ENCODE measurements at places on chromosomes 5 and 9. TPM values are rescaled to one million over a fixed set of nuclear protein-coding genes. Genes with fewer than 3 reads are reported as not detected.

DNA sequence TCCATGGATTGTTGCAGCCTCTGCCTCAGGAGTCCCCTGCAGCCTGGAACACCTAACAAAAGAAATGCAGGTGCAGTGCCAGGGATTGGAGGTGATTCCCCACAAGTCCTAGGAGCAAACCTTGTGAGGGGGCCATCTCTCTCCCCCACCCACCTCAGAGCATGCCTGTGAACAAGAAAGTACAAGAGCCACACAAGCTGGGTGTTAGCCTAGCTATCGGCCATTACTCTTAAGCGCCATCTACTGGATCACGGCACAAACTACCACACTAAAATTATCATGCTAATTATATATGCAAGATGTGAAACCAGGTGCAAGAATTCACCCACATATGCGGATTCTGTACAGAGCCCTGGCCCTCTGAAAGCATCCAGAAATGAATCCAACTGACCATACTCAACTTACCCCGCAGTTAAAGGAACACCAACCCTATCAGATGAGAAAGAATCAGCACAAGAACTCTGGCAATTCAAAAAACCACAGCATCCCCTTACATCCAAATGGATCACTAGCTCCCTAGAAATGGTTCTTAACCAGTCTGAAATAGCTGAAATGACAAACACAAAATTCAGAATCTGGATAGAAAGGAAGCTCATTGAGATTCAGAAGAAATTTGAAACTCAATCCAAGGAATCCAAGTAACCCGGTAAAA lies 16.5 kb upstream of the PRSS3 start:
- H3K36me3 ChIP-seq, result no peaks in the 10 kb centered on the region
- H3K27ac ChIP-seq, result no peak overlapping the region
- DNase-seq, result peak; percentile 18
- H3K4me3 ChIP-seq, result no peak overlapping the region
- H3K4me1 ChIP-seq, result no peaks in the 10 kb centered on the region

- H3K4me1 ChIP-seq, result no peaks in the 10 kb centered on the region
- H3K4me3 ChIP-seq, result no peak overlapping the region
- H3K27ac ChIP-seq, result peak overlapping the region; percentile 11
- no peaks in the 10 kb centered on the region for H3K36me3 ChIP-seq
- no peak for DNase-seq
- no peaks in the 10 kb centered on the region for H3K27me3 ChIP-seq
These were observed 6.1 kb downstream of the ANXA1 start for GRCh38 chr9:73157811-73158210.

GRCh38 chr5:39780347-39780746 lies 355.6 kb upstream of the DAB2 start:
- H3K27me3 ChIP-seq, result no peaks in the 10 kb centered on the region
- H3K4me3 ChIP-seq, result no peak overlapping the region
- H3K27ac ChIP-seq, result no peak overlapping the region

DNA sequence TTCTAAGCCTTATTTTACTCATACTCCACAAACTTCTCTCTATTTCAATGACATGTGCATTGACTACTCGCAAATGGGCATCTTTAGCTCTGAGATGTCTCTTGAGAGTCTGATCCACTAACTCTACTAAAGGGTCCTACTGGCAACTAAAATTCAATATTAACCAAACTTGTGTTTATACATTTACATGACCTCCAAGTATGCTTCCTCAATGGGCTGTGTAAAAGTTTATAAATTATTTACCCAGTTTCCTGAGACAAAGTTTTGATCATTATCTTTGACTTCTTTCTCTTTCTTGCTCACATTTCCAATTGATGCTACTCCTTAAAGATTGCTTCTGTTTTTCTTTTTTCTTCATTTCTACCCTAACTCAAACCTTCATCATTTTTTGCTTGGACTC lies 510.1 kb upstream of the DAB2 start:
- H3K27me3 ChIP-seq, result no peaks in the 10 kb centered on the region
- no peak for DNase-seq
- no peak overlapping the region for H3K27ac ChIP-seq
- no peak overlapping the region for H3K4me3 ChIP-seq

DNA sequence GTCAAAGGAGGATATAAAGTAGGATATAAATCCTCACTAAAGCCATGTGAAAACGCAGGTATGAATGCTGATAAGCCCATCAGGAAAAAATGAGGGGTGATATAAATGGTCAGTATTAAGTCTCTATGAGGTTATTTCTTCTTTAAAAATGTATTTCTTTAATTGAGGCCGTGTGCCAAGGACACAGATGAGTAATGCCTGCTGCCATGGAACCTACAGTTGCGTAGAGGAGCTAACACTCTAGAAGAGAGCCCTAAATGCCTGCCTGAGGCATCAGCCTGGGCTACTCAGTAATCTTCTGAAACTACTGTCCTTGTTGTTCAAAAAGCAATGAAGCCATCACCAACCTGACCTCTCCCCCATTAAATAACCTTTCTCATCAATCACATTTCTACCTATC lies 84.9 kb downstream of the KLHL3 start:
- H3K36me3 ChIP-seq, result no peaks in the 10 kb centered on the region
- no peak for DNase-seq
- no peak overlapping the region for H3K27ac ChIP-seq
- H3K4me1 ChIP-seq, result no peaks in the 10 kb centered on the region

- no peaks in the 10 kb centered on the region for H3K36me3 ChIP-seq
- H3K27me3 ChIP-seq, result no peaks in the 10 kb centered on the region
- no peak for DNase-seq
- H3K27ac ChIP-seq, result no peak overlapping the region
- H3K4me1 ChIP-seq, result no peaks in the 10 kb centered on the region
These were observed 6.8 kb upstream of the RNF130 start for GRCh38 chr5:180078348-180078747.

GRCh38 chr9:116668970-116669695 lies 18.0 kb upstream of the TRIM32 start:
- no peak for DNase-seq
- no peaks in the 10 kb centered on the region for H3K36me3 ChIP-seq
- H3K27ac ChIP-seq, result no peak overlapping the region
- H3K4me3 ChIP-seq, result no peak overlapping the region

DNA sequence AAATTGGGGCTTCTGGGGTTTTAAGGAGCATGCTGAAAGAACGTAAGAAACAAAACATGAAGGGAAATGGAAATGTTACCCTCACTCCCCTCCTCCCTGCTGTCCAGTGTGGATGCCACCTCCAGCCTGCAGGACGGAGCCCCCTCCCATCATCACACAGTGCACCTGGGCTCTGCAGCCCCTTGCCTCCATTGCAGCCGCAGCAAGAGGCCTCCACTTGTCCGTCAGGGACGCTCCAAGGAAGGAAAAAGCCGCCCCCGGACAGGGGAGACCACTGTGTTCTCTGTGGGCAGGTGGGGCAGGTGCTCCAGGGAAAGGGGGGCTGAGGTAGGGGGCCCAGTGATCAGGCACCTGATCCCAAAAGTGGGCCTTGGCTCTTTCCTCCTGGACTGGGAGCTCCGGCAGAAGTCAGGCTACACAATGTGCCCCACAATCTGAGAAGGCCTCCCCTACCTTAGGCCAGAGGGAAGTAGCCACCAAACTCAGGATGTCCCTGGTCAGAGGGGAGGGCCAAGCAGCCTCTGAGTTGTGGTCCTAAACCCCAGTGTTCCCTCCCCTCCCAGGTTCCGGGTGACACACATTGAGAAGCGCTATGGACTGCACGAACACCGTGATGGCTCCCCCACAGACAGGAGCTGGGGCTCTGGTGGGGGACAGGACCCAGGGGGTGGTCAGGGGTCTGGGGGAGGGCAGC lies 2.7 kb downstream of the RELL2 start:
- no peak for DNase-seq
- H3K36me3 ChIP-seq, result no peaks in the 10 kb centered on the region
- no peaks in the 10 kb centered on the region for H3K27me3 ChIP-seq
- peaks cover 13% of the 10 kb centered on the region for H3K4me1 ChIP-seq
- no peak overlapping the region for H3K4me3 ChIP-seq
- H3K27ac ChIP-seq, result no peak overlapping the region

DNA sequence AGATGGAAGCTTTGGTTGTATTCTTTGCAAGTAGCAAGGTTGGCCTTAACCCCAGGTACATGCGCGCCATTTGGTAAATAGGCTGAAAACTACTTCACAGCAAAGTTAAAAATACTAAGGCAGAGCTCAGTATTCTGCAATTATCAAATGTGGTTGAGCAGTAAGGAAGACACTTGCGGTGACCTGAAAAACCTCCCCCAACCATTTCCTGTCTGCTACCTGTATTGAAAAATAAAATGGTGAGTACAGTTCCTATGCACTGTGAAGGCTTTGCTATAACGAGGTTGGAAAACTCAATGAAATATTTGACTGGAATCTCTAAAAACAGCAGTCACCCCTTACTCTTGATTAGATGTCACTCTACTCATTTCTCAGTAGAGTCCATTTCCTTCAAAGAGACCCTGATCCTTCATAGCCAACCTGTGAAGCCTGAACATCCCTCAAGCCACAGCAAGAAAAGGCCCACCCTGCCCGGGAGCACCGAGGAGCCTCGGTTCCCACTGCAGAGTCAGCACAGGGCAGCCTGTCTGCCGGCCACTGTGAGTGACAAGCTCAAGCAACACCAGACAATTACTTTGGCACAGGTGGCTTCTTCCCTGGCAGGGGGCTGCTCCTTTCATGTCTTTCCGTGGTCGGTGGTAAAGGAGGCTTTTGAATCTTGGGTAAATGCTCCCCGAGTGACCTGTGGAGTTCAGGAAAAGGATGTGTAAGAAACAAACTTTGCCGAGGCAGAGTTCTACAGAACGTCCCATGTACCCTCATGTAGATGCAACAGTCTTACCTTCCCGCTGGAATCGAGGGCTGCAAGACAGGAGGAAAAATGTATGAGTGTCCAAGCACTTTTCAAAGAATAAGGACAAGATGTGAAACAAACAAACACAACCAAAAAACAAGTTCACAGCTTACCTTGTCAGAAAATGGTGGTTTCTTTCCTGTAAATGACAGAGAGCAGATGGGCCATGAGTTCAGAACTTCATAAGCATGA lies 29.6 kb downstream of the C5orf58 start:
- H3K4me1 ChIP-seq, result no peaks in the 10 kb centered on the region
- H3K27ac ChIP-seq, result no peak overlapping the region
- no peaks in the 10 kb centered on the region for H3K27me3 ChIP-seq
- H3K4me3 ChIP-seq, result no peak overlapping the region

- no peak for DNase-seq
- no peak overlapping the region for H3K4me3 ChIP-seq
- H3K27ac ChIP-seq, result no peak overlapping the region
- no peaks in the 10 kb centered on the region for H3K36me3 ChIP-seq
- H3K4me1 ChIP-seq, result no peaks in the 10 kb centered on the region
These were observed 147.0 kb upstream of the ZNF366 start for GRCh38 chr5:72654231-72654630.

DNA sequence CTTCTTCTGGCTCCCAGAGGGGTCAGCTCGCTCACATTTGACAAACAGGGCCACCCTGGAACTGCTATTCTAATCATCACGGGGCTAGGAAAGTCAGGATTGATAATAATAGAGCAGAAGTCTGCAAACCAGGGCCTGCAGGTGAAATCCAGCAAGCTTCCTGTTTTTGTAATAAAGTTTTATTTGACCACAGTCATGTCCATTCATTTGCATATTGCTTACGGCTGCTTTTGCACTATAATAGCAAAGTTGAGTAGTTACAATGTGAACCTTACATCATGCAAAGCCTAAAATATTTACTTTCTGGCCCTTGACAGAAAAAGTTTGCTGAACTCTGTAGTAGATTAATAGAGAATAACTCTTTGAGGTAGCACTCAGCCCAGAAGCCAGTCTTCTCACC lies 63.2 kb upstream of the CTXN3 start:
- no peak for DNase-seq
- H3K36me3 ChIP-seq, result no peaks in the 10 kb centered on the region
- no peak overlapping the region for H3K4me3 ChIP-seq

DNA sequence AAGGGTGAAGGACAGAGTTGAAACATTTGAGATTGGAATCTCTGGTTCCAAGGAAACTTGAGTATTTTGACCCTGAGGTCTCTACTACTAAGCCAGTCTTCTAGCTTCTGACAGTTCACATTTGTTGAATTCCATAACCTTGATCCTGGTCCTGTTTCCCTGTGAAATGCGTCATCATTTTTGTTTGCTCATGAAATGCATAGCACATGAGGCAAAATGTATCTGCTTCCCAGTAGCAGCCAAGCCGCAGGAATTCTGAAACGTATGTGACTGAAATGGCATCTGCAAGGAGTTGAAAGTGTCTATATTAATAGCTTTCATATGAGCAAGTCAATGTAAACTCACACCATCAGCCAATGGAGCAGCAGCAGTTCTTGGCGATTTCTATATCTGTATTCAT lies 307.9 kb downstream of the CSNK1G3 start:
- no peaks in the 10 kb centered on the region for H3K36me3 ChIP-seq
- no peaks in the 10 kb centered on the region for H3K4me1 ChIP-seq
- no peak overlapping the region for H3K4me3 ChIP-seq
- H3K27me3 ChIP-seq, result no peaks in the 10 kb centered on the region
- no peak overlapping the region for H3K27ac ChIP-seq

DNA sequence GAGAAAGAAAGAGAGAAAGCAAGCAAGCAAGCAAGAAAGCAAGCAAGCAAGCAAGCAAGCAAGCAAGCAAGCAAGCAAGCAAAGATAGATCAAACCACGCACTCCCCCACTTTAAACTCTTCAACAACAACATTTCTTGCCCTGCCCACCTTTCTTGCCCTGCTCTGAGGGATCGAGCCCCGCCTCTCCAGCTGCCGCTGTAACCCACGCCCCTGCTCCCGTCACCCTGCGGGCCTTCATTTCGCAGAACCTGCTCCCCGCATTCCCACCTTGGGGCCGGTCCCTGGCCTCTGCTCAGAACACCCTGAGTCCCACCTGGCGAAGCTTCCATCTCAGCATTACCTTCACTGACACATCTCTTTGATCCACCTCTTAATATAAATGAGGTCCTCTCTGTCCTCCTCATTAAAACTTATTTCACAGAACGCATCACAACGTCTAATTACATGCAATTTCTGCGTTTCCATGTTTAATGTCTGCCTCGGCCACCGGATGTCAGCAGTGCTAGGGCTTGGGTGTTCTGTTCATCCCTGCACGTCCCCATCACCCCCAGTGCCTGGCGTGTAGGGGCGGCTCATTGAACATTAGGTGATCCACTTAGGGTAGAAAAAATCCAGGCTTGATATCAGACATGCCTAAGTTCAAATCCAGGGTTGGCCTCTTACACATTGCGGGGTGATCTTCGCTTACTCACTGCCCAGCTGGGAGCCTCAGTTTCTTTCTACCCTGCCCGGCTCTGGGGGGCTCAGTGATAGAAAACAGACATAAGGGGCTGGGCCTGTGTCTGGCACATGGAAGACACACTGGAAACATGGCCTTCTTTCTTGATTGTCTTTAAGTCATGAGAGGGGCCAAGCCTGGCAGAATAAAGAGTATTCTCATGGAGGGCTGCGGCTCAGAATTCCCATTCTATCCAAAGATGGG lies 187.6 kb downstream of the DAB2IP start:
- H3K27me3 ChIP-seq, result no peaks in the 10 kb centered on the region
- no peak overlapping the region for H3K4me3 ChIP-seq
- DNase-seq, result peak; percentile 13
- H3K27ac ChIP-seq, result peak overlapping the region; percentile 68

GRCh38 chr5:4976902-4977301 lies 163.2 kb upstream of the ADAMTS16 start:
- no peak overlapping the region for H3K27ac ChIP-seq
- H3K4me3 ChIP-seq, result no peak overlapping the region
- no peaks in the 10 kb centered on the region for H3K4me1 ChIP-seq

The MYMK gene
- total RNA-seq, result not detected

The SIGMAR1 gene
- 50.3 TPM for total RNA-seq

The GABRA6 gene
- total RNA-seq, result not detected

The LRRC19 gene
- not detected for total RNA-seq

The CCDC192 gene
- 0.35 TPM for total RNA-seq

The SPACA9 gene
- total RNA-seq, result 2.4 TPM

The EEIG1 gene
- total RNA-seq, result 24.2 TPM

The TMEM174 gene
- not detected for total RNA-seq

The ADGRD2 gene
- total RNA-seq, result not detected

The LECT2 gene
- total RNA-seq, result not detected
